Stimulated activated CD4-positive, alpha-beta T cell treated with anti-CD3 and anti-CD28 coated beads, Interleukin-1b, Interleukin-23, amount 100 ng/mL, for 24 hours (primary cell): ENCODE measurements at places on chromosomes 4 and X.

DNA sequence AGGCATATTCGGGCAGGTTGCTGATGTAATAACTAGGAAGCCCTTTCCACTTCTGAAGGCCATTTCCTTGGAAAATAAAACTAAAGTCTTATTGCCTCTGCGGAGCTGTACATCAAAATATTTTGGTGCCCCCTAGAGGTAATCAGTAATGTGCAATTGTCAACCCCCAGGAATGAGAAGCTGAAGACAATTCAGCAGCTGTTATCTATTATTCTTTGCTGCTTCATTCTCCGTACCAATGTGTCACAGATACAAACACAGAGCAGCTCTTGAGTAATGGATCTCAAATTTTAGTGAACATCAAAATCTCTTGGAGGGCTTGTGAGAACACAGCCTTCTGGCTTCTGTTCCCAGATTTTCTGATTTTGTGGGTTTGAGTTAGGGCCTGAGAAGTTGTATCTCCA, 3.5 kb upstream of the SLIT2 start:
- no peak for DNase-seq

- no peak for DNase-seq
These were observed 72.1 kb downstream of the BANK1 start for GRCh38 chr4:101862595-101862994.

DNA sequence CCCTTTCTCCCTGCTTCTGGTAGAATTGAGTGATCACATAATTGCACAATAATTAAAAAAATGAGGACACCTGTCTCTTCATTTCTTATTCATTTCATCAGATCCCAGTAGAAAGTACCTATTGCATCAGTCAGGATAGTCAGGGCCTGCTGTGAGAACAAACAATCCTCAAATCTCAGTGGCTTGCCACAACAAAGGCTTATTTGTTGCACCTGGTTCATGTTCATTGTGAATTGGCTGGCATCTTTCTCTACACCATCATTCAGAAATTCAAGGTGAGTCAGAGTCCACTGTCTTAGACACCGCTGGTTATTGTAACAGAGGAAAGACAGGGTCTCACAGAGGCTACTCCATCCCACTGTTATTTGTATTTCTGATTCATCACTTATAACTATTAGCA, 409.8 kb downstream of the STIM2 start:
- no peak for DNase-seq

- no peak for DNase-seq
These were observed 178.5 kb downstream of the PACRGL start for GRCh38 chr4:20878806-20879205.

DNA sequence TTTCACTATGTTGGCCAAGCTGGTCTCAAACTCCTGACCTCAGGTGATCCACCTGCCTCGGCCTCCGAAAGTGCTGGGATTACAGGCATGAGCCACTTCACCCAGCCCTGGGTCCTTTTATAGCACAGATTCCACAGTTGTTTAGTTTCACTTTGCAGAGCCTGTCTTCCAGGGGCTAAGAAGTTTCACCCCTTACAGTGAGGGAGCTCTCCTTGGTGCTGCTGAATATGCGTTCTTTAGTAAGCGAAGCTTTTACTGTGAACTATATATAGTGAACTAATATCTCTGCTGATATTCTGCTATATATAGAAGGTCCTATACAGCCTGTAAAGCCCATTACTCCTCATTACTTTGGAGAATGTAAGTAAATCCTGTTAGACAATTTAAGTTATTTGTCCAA, 4.2 kb downstream of the TCEAL6 start:
- no peak for DNase-seq

DNA sequence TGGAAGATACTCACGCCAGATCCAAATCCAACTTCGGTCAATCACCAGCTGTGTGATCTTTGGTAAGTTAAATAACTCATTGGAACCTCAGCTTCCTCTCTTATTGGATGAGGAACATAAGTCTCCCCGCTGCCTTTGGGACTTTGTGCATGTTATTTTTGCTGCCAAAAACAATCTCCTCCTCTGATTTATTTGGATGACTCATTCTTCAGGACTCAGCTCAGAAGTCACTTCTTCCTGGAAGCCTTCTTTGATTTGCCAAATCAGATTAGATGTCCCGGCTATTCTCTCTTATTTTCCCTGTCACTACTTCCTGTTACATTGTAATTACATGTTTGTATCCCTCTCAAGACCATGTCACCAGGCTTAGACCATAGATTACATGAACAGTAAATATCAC, 138.0 kb upstream of the BOD1L1 start:
- DNase-seq = no peak

- no peak for DNase-seq
These were observed 54.0 kb upstream of the PRDM8 start for GRCh38 chr4:80143307-80143679.

- DNase-seq = no peak
These were observed 143.5 kb upstream of the CHRDL1 start for GRCh38 chrX:110938977-110939732.

- DNase-seq = no peak
These were observed 230.1 kb upstream of the FAT4 start for GRCh38 chr4:125084608-125085007.

DNA sequence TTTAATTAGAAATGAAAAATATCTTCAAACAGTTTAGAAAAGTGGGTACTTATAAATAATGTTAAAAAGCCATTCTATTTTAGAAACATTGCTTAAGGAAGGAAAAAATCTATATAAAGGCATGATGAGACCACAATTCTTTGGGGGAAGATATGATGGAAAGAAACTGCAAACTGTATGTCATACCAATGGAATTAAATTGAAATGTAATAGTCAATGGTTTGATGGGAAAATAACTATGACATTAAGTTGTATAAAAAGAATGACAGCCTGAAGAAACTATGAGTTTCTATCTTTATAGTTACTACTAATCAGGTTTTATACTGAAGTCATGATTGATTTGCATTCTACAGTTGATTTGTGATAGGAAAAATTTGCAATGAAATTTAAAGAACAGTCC, 40.3 kb upstream of the CAMK2D start:
- DNase-seq = no peak
